ENCODE measurements at places on chromosomes 6 and 20. TPM values are rescaled to one million over a fixed set of nuclear protein-coding genes. Genes with fewer than 3 reads are reported as not detected.

DNA sequence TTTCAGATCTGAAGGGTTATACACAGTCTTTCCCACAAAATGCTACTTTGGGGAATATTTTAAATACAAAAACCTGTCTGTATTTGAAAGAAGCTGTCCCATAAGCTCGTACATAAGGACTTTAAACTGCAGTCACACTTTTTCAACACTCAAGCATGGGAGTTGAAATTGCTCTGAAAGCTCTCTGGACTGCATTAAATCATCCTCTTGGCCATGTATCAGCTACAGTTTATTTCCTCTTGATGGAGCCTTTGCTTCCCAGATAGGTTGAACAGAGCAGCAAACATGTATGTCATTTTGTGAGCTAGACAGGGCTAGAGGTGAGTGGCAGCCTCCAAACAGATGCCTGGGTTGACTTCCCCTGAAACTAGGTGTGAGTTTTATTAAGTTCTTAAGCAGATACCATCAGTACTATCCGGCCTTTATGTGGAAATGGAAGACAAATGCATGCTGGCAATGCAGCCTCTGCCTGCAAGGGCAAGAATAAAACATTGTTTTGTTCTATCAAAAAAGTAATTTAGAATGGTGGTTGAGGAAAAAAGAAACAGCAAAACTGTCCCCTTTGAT lies 105.9 kb upstream of the ENPP5 start:
- DNase-seq = no peak

GRCh38 chr20:4052554-4052953 lies 37.2 kb upstream of the RNF24 start:
- no peak for DNase-seq

DEFB132 gene
- not detected for total RNA-seq

- peak; percentile 64 for DNase-seq
These were observed 45.5 kb downstream of the ANKS1A start for GRCh38 chr6:34934516-34934915.

GRCh38 chr6:89834884-89835792 lies 5.5 kb downstream of the CASP8AP2 start:
- DNase-seq = no peak

DNA sequence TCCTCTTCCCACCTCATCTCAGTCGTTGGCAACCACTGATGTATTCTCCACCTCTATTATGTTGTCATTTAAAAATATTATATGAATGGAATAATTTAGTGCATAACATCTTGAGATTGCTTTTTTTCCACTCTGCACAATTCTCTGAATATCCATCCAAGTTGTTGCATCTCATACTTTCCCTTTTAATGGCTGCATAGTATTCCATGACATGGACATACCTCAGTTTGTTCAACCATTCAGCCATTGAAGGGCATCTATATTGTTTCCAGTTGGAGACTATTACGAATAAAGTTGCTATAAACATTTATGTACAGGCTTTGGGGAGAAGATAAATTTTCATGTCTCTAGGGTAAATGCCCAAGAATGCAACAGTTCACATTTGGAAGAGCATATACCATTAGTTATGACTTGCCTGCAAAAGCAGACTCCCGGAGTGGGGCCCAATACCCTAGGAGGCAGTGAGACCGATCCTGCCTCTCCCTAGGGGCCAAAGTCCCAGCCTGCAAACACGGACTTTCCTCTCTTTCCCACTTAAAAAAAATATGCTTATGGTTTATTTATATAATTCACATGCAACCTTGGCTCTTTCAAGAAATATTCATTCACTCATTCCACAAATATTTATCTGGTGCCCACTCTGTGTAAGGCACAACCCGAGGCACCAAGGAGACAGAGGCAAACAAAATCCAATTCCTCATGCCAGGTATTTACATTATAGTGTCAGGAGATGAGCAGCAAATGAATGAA lies 227.0 kb upstream of the PMEPA1 start:
- DNase-seq = no peak

NT5E gene
- total RNA-seq = 57.4 TPM

GRCh38 chr6:169714595-169714994 lies 9.7 kb downstream of the PHF10 start:
- DNase-seq = no peak

DNA sequence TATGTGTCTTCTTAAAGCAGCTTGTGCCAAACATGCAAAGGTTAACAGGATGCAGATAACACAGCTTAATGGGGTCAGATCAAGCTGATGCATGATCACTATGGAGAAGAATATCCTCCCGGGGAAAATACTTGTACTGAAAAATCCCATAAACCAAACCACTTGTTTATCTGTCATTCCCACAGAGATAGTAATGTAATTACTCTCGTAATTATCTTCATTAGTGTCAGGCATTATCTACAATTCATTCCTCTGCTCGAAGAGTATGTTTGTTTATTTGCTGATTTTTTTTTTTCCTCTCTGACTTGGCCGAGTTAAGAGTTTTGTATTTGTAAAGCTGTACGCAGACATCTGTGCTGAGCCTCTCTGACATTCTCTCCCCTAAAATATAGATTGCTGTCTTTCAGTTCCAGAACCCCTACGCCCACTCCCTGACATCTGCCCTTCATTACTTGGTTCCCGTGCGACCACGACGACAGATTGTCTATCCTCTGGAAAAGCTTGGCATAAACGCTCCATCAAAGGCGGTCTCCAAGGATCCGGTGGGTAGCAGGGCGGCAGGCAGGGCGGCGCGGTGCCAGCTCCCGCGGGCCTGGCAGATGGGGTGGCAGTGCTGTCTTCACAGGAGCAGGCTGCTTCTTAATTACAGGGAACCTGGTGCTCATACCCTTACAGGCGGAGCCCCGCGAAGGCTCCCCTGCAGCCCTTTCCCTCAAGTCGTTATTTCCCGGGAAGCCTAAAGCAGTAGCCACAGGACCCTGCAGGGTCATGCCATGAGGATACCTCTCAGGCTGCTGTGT lies 147.2 kb downstream of the CFAP61 start:
- no peak for DNase-seq

- DNase-seq = no peak
These were observed 658 bp downstream of the CUL7 start for GRCh38 chr6:43052842-43053544.

GRCh38 chr6:5455142-5455541 lies 193.8 kb downstream of the FARS2 start:
- DNase-seq = no peak

MCHR2 gene
- not detected for total RNA-seq

DACT2 gene
- total RNA-seq = 0.41 TPM

RBPJL gene
- not detected for total RNA-seq

- DNase-seq = no peak
These were observed 121.1 kb downstream of the CDC5L start for GRCh38 chr6:44508646-44509045.

GRCh38 chr6:143337201-143337949 lies 113.1 kb downstream of the ADAT2 start:
- DNase-seq = no peak

L3MBTL3 gene
- 11.8 TPM for total RNA-seq

GRCh38 chr6:31383149-31383548 lies 20.2 kb upstream of the MICA start:
- no peak for DNase-seq

DNA sequence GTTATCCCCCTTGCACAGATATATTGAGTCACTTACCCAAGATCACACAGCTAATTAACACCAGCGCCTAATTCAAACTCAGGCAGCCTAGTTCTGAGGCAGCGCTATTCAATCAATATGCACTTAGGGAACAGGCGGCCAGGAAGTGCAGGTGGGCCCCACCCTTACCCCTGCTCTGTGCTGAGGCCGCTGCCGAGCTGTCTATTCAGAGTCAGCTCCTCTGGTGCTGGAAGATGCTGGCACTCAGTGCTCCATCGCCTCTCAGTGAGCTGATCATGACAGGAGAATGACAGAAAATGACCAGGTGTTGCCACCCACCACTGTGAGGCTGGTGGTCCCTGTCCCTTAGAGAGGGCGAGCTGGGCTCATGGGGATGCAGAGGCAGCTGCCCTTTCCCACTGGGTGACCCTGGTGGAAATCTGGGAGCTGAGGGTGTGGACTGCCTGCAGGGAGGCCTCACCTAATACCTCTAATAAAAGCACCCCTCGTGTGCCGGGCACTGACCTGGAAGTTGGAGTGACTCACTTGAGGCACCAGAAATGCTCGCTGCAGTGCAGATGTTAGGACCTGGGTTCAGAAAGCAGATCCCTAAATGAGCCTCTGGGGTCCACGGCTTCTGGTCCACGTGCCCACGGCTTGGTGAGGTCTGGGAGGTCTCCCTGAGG lies 42.5 kb upstream of the CD93 start:
- no peak for DNase-seq

GRCh38 chr6:132607544-132608233 lies 16.4 kb downstream of the TAAR2 start:
- no peak for DNase-seq

NNAT gene
- 0.81 TPM for total RNA-seq

DNA sequence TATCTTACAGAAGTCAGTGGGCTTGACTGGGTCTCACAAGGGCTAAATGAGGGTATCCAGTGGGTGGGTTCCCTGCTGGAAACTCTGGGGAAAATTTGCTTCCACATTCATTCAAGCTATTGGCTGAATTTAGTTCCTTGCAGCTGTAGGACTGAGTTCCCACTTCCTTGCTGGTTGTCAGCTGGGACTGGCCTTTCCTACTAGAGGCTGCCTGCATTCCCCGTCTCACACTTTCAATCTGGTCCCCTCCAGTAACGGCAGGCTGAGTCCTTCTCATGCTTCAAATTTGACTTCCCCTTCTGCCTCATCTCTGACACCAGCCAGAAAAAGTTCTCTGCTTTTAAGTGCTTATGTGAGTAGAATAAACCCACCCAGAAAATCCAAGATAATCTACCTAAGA lies 4.4 kb downstream of the CSNK2A1 start:
- DNase-seq = no peak

NRSN1 gene
- total RNA-seq = not detected

- no peak for DNase-seq
These were observed 86.5 kb upstream of the MYL9 start for GRCh38 chr20:36454698-36455427.

DNA sequence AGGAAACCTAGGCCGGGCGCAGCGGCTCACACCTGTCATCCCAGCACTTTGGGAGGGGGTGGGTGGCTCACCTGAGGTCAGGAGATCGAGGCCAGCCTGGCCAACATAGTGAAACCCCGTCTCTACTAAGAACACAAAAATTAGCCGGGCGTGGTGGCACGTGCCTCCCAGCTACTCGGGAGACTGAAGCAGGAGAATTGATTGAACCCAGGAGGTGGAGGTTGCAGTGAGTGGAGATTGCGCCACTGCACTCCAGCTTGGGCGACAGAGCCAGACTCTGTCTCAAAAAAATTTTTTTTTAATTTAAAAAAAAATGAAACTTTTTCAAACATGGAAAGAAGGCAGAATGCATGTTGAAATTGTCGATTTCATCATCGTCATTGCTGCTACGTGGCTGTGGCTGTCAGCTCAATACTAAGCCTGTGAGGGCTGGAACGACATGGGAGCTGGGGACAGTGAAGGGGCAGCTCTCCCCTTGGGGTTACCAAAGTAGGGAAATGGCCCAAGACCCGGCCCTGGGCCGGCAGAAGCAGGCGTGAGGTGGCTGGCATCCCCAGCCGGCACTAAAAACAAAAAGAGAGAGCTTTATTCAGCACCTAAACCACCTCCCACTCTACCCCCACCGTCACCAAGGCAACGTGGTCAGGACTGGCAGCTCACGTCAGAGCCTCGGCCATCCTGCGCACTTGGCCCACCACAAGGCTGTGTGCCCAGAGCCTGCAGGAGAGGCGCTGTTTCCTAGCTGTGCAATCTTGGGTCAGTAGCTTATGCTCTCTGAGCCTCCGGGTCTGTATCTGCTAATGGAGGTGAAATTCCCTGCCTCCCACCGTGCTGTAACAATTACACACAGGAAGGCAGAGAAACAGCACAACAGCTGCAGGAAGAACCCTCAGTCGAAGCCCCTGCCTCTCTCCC lies 30.8 kb downstream of the AGPAT4 start:
- DNase-seq = no peak

MOXD1 gene
- total RNA-seq = 17.3 TPM

- no peak for DNase-seq
These were observed 14.0 kb downstream of the IGF2R start for GRCh38 chr6:159982731-159983506.

DNA sequence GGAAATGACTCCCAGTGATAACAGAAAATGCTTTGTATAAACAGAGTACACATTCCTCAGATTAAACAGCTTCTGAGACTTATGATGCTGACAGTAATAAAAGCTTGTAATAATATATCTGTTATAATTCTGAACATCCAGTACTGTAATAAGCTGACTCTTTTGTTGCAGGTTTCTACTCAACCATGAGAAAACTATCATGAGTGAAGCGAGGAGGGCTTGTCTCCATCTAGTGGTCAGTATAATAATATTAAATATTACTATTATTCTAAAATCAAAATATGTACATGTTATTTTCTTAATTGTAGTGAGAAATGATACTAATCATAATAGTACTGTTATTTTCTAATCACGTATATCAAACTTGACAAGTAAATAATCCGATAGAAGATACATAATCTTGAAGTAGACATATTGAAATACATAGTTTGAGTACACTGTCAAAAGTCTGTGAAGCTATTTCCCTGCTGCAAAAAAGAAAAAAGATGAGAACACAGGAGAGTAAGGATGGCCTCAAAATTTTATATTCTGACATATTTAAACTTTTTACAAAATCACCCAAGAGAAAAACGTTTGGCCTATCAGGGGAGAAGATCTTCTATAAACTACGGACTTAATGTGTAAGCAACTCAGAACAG lies 183.1 kb downstream of the MOXD1 start:
- no peak for DNase-seq

DNA sequence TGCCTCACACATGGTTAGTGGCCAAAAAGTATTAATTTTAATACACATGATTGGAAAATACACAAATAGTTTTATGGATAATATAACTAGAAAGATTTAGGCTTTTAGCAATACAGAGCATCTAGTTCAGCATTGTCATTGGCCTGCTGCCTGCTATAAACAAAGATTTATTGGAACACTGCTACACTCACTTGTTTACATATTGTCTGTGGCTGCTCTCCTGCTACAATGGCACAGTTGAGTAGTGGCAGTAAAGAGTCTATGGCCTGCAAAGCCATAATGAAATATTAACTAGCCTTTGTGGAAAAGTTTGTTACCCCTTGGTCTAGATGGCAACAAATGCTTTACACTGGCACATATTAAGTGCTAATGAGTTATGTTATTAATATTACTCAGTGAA lies 37.8 kb downstream of the ZNF451 start:
- no peak for DNase-seq

GPR6 gene
- total RNA-seq = not detected

DNA sequence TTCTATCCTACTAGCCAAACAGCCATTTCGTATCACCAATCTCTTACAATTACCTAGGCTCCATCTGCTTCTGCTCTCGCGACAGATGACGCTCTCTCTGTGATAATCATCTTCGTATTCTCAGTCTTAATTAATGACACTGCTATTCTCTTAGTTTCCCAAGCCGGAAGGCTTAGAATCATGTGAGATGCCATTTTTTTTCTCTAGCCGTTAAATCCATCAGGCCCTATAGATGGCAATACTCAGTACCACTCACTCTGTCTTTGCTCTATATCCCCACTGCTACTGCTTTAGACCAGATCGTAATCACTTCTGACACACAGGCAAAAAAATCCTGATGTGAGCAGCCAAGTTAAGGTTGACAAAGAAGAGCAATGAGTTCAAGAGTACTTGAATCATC lies 2.1 kb upstream of the THEMIS start:
- DNase-seq = no peak

LY6G6C gene
- total RNA-seq = not detected

TBX18 gene
- total RNA-seq = 85.4 TPM
